ENCODE measurements at places on chromosomes 4 and X.

DNA sequence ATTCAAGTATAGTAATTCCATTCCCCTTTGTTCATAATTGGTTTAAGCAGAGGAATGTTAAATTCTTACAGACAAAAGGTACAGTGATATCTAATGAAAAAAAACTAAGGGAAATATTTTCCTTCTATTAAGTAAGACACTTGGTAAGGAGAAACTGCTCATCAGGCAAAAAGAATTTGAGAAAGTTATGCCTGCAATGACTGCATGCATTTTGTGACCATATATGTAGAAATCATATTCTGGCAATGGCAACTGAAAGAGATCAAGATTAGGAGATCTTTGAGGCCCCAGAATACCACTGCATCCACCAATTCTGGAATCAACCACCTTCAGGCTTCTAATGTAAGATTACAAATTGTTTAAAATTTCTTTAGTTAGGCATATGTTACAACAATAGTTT lies 364.8 kb downstream of the PCDH10 start:
- DNase-seq = no peak

DNA sequence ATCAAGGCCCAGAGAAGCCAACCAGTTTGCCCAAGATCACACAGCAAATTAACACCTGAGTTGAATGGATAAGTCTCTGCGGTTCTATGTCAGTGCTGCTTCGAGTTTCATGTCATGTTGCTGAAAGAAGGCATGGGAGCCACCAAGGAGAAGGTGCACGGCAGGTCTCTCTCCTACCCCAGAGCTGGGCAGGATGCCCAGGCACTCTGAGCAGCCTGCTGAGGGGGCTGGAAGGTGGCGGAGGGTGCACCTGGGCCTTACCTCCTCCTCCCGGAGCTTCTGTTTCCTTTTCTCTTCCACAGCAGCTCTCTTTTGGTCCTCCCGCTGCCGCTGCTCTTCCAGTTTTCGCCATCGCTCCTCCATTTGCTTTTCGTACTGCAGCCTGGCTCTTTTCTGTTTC lies 53.6 kb downstream of the MAP7D2 start:
- DNase-seq = no peak

GRCh38 chrX:133151336-133151735 lies 54.4 kb upstream of the USP26 start:
- DNase-seq = no peak

GRCh38 chr4:17476853-17477252 lies 35.0 kb downstream of the QDPR start:
- DNase-seq = no peak

DNA sequence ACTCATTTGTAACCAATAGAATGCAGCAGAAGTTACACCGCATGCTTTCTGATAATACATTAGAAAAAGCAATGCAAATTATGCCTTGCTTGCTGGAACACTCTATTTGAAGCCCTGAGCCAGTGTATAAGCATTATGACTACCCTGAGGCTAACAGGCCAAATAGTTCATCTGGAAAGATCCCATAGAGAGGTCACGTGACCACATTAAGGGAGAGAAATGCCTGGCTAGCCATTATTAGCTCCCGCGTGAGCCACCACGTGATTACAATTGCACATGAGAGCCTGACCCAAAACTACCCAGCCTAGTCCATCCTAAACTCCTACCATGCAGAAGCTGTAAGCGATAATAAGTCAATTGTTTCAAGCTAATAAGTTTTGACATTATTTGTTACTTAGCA lies 472.9 kb upstream of the GALNTL6 start:
- no peak for DNase-seq

DNA sequence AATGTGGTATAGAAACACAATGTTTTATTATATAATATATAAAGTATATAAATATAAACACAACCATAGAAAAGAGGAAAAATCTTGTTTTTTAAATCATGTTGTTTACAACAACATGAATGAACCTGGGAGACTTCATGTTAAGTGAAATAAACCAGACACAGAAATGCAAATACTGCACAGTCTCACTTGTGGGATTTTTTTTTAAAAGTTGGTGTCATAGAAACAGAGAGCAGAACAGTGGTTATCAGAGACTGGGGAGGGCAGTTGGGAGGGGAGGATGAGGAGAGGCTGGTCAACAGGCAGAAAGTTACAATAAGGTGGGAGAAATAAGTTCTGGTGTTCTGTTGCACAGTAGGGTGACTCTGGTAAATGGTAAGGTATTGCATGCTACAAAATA lies 57.1 kb downstream of the FREM3 start:
- DNase-seq = no peak

GRCh38 chr4:139024686-139025085 lies 9.1 kb downstream of the NOCT start:
- DNase-seq = no peak

DNA sequence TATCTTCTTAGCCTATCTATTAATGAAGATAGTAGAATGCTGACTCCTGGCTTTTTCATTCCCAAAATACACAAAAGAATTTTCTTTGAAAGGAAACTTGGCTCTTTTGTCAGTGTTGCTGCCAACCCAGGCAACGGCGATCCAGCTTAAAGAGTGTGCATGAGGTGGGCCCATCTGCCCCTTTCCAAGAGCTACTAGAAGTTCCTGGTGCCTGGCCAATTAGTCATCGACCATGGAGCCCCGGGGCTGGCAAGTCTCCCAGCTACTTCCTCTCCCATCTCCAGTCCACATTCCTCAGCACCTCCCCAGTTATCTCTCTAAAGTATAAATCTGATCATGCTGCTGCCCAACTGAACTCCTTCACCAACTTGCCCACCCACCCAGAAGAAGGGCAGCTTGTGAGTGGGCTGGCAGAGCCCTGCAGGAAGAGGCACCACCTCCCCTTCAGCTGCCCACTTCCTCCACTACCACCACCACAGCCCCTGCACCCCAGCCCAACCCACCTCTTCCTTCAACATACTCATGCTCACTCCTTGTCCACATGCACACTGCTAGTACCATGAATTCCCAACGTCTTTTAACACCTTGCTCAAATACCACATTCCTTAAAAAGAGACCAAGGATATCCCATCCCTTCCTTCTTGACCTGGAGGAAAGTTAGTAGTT lies 158.2 kb upstream of the MAP3K15 start:
- no peak for DNase-seq

DNA sequence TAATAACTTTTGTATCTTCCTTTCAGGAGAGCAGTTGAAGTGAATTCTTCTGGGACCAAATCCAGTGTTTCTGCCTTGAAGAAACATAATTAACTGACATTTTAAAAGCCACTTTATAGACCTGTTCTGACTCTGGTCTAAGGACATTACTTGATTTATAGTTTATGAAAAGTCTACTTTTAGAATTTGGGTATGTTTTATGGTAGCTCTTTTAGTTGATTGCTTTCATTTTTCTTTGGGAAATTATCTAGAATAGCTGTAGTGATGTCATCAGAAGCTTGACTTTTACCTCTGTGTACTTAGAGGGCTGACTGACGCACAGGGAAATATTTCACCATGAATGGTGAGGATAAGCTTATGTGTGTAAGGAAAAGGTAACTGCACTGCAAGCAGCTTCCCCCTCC lies 131.8 kb upstream of the LIMCH1 start:
- DNase-seq = no peak

- DNase-seq = no peak
Measured at GRCh38 chrX:16208601-16209000, 41.3 kb downstream of the MAGEB17 start.

- no peak for DNase-seq
Measured at GRCh38 chr4:8656711-8657380, 64.3 kb downstream of the CPZ start.

Data from stimulated activated CD4-positive, alpha-beta T cell treated with anti-CD3 and anti-CD28 coated beads, Interleukin-4, amount 100 ng/mL, for 48 hours (primary cell).